ENCODE measurements at places on chromosomes 7 and 10.
A peak's percentile ranks its signal among the peaks of the same experiment; 100 is the strongest.

DNA sequence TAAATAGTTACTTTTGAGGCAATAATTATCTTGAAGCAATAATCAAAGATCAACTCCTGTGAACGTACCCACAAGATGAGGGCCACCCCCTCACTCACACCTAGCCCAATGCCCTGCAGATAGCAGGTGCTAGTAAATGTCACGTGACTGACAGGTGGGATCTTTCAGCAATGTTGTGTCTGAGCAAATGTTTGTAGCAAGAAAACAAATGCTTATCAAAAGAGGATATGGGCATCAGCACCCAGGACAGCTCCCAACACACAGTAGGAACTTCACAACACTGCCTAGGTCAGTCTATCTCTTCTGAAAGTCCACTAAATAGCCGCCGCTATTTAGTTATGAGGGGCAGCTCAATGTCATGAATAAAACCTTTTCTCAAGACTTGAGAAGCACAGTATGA is 120.8 kb upstream of the PDLIM1 start:
- DNase-seq = no peak

- no peak for DNase-seq
Measured at GRCh38 chr10:120409816-120410215, 47.2 kb upstream of the PLPP4 start.

DNA sequence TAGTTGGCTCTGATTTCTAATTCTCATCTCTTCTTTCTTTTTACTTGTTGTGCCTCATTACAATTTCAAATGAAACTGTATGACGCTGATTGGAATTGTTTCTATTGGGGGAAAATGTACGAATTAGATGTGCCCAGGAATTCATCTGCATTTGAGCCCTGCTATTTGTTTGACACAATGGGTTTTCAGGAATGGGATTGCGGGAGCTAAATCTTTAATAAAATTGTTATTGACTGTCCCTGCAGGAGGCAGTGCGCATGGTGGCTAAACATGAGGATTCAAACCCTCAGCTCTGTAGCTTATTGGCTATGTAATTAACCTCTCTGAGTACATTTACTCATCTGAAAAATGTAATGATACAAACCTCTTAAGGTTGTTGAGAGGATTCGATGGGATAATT is 181.6 kb downstream of the NXPH1 start:
- no peak for DNase-seq

DNA sequence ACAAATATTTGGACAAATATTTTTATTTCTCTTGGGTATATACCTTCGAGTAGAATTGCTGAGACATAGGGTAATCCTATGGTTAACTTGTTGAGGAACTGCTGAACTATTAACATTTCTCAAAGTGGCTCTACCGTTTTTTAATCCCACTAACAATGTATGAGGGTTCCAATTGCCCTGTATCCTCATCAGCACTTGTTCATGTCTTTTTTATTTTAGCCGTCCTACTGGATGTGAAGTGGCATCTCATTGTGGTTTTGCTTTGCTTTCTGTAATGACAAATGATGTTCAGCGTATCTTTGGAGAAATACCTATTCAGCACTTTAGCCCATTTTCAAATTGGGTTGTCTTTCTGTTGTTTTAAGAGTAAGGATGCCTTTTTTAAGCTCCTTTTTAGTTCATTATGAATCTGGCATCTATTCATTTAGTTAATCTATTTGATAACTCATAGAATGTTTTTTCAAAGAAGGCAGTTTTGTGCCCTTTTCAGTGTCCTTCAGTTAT is 40.0 kb downstream of the MCU start:
- no peak for DNase-seq

- DNase-seq = peak; percentile 38
Measured at GRCh38 chr10:119655566-119656001, 4.4 kb downstream of the BAG3 start.

DNA sequence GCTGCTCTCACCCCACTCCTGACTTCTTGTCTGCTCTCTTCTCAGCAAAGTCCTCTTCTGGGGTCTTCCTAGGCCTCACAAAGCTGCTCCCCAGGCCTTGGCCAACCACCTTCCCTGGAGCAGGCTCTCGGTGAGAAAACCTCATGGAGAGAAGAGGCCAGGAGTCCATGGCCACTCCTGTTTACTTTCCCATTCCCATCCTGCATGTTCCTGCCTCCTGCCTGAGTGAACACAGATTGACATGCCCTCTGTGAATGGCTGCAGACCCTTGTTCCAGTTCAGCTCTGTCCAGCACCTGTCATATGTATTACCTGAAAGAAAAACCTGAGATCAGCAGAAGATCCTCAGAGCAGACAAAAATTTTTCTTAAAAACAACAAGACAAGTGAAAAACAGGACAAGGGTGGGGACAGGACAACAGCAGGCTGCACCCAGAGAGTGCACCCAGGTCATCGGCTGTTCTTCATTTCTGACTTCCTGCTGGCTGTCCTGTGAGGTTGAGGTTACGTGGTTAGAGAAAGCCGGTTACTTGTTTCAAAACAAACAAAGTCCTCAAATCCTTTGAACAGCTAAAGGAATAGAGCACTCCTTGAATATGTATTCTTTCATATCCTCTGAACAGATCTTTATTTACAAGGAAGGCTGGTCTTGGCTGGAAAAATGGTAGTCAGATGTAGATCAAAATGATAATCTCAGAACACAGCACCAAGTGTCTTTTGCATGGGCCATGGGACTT is 34.0 kb upstream of the DLD start:
- DNase-seq = no peak

DNA sequence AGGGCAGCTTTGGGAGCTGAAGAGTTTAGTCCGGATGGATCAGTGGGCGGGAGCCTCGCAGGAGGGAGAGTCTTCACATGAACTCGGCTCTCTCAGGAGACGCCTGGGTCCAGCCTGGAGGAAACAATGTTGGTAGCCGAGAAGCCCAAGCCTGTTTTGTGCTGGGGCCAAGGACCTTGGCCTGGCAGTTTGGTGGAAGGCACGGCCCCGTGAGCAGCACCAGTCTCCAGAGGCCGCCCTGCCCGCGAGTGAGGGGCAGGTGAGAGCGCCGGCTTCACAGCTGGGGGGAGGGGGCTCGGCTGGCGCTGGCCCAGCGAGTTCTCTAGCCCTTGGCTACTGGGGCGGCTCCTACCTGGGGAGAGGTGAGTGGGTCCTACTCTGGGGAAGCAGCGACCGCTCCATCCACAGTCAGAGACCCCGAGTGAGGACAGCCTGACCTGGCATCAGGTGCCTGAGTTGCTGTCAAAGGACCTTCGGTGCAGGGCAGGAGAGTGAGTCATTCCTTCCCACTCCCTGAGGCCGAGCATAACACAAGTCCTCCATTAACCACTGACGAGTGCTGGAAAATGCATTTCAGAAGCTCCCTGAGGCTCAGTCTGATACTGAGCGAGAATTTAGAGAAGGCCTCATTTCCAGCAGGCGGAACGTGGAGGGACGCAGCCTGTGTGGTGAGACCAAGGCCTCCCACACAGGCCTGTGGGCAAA is 89.3 kb upstream of the DIP2C start:
- DNase-seq = no peak

DNA sequence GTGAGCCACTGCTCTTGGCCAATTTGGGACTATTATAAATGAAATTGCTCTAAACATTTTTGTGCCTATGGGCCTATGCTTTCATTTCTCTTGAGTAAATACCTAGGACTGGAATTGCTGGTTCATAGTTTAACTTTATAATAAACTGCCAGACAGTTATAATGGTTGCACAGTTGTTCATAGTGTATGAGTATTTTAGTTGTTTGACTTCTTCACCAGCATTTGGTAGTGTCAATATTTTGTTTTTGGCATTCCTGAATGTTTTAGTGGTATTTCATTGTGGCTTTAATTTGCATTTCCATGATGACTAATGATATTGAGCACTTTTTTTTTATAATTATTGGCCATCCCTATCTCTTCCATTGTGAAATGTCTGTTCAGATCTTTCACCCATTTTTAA is 29.5 kb downstream of the PLEKHA8 start:
- peak; percentile 80 for DNase-seq

GRCh38 chr10:132222726-132223125 is 36.0 kb downstream of the DPYSL4 start:
- no peak for DNase-seq

DNA sequence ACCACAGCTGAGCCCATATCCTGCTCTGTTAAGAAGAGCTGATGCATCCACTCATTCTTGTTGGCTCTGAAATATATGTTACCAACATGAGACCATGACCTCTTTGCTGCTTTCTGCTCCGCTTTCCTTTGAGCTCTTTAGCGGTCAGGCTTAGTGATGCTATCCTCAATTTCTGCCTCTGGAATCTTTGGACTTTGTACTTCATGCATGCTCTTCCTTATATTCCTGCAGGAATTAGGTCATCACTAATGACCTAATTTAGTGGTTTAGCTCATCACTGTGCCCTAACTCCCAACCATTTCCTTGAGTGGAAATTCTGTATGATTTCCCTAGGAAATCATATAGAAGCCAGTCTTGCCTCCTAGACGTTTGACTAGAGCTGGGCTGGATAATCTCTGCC is 119.5 kb downstream of the AOAH start:
- peak; percentile 28 for DNase-seq

GRCh38 chr10:91652364-91652763 is 19.5 kb upstream of the PPP1R3C start:
- peak; percentile 99 for DNase-seq

- DNase-seq = peak; percentile 67
Measured at GRCh38 chr7:4702961-4703512, 20.9 kb downstream of the FOXK1 start.

- peak; percentile 51 for DNase-seq
Measured at GRCh38 chr7:113797420-113798010, 121.3 kb downstream of the PPP1R3A start.

- peak; percentile 9 for DNase-seq
Measured at GRCh38 chr7:149027611-149028345, 527 bp downstream of the PDIA4 start.

GRCh38 chr7:98216941-98217622 is 5.8 kb downstream of the BHLHA15 start:
- no peak for DNase-seq

DNA sequence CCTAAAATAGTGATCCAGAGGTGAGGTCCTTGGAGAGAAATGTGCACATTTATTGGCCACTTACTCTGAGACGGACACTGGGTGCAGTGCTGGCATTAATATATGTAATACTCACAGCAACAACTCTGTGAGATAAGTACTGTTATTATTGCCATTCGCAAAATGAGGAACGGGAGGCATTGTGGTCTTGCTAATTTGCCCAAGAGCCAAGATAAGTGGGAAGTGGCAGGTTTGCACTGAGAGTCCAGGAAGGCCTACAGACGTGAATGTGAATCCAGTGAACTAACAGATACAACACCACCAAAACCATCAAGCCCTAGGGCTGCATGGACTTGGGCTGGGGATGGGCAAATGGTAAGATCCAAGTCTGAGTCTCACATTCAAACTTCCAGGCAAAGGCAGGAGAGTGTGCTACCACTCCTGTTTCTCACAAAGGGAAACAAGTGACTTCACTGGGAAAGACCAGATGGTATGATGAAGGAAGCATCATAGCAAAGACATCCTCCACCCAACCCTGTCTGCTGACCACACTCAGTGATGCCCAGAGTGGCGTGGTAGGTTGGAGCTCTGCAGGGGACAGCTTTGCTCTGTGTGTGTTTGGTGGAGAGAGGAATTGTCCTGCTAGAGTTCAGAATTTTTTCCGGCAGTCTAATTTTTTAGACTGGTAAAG is 19.2 kb downstream of the TMEM273 start:
- DNase-seq = peak; percentile 87

- DNase-seq = no peak
Measured at GRCh38 chr10:5168897-5169420, 16.0 kb downstream of the AKR1C8 start.

DNA sequence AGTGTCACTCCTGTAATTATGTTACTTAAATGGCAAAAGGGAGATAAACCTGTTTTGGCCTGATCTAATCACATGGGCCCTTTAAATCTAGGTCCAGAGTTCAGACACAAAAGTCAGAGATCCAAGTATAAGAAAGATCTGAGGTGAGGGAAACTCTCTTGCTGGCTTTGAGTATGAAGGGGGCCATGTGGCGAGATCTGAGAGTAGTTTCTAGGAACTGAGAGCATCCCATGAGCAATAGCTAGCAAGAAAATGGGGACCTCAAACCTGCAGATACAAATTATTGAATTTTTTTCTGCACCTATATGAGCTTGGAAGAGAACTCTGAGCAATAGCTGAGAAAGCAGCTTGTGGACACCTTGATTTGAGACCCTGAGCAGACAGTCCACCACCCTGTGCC is 27.6 kb downstream of the ANKRD7 start:
- no peak for DNase-seq

DNA sequence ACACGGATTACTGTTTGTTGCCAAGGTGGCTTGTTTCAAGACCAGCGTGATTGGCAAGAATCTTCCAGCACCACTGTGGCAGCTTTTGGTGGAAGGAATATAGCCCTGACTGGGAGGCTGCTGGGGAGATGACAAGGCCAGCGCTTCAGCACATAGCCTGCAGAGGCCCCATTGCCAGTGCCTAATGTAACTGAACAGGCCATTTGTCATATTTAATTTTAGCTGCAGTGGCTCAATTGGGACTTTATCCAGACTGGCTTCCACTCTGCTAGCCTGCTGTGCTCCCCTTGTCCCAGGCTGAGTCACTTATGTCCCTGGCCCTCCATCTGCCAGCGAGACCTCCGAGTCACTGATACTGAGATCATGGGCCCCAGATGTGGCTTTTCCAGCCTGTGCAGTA is 483.1 kb downstream of the GALNT17 start:
- peak; percentile 79 for DNase-seq

DNA sequence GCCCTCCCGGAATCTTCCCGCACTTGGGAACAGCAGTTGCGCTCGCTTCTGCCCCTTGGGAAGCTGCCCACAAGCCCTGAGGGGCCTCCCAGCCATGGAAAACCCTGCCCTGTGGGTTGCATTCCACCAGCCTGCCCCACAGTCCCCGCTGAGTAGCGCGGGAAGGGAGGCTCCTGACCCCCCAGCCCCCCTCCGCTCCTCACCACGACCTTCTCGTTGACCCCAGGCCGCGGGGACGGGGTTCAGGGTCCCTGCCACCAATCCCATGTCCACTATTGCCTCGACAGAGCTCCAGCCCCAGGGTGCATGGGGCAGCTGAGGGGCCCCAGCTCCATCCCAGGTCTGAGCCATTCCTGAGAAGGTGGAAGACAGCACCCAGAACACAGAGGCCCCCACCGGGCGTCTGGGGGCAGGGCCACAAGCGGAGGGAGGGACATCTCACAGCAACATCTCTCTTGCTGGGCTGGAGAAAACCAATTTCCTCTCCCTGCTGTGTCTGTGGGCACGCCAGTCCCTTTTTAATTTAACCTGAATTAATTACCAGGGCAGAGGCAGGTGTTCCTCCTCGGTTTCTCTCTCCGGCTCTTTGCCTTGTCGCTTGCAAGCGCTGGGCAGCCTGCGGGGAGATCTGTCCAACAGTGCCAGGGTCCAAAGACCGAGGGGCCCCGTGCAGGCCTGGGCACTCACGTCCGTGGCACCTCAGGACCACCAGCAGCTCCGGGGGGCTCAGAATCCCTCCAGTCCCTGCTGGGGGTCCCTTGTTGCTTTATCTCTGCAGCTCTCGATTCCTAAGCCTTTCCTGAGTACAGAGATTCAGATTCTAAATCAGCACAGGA is 57.9 kb downstream of the FOXL3 start:
- DNase-seq = no peak
